ENCODE measurements at places on chromosomes 4 and X. TPM values are rescaled to one million over a fixed set of nuclear protein-coding genes. Genes with fewer than 3 reads are reported as not detected.

NUP62CL gene
- 0.74 TPM for total RNA-seq

- no peak for DNase-seq
These were observed 29.3 kb upstream of the GPRIN3 start for GRCh38 chr4:89336818-89337420.

- no peak for DNase-seq
These were observed 72.4 kb upstream of the JADE1 start for GRCh38 chr4:128737098-128737513.

GRCh38 chr4:59540311-59540710, 1659.8 kb upstream of the ADGRL3 start:
- DNase-seq = no peak
